GDM1 (cell line): ENCODE measurements at places on chromosomes 16 and 17.
A peak's percentile ranks its signal among the peaks of the same experiment; 100 is the strongest.

DNA sequence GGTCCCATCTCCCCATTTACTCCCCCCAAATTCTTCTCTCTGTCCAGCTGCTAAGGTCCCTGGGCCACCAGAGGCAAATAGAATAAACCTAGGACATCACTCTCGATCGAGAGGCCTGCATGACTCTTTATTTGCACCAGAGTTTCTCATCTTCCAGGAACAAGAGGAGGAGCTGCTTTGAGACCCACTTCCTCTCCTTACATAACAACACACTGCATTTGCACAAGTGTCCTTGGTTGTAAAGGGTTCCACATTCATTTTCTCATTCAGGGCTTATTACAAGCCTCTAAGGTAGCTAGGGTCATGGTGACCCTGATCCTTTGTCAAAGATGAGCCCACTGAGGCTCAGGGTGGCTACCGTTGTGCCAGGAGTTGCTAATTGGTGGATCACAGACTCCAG, 38.1 kb upstream of the RHOT1 start:
- no peak for DNase-seq

DNA sequence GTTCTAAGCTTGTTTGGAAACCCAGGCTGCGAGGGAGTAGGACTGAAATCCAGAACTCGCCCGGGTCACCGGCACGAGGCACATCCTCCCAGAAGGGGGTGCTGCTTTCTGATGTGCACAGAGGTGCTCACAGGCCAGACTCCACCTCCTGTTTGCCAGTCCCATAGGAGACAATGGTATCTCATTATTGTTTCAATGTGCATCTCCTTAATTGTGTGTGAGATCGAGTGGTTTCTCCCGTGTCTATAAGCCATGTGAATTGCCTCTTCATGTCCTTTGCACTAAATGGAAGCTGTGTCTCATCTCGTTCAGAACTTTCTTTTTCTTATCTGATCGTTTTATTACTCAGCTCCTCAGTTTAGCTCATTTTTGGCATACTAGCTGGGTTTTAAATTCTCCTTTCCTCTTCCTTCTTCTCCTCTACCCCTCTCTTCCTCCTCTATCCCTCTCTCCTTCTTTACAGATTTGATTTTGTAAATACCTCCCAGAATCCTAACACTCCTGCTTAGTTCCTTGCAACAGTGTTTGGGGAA, 32.1 kb upstream of the PRKCB start:
- DNase-seq: peak; percentile 54

DNA sequence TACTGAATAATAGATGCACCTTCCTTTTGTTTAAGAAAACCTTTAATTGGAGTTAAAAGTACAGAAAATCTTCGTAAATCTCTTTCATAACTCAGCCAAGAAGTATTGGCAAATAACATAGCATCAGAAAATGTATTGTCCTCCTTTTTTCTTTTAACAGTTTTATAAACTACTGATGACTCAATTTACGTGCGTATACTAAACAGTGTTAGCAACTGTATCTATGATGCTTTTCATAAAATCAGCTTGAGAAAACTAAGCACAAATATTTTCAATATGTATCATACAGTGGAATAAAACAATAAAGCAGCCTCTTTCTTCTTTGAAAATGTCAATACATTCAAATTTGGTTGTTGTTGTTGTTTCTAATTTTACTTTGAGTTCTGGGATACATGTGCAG, 88.6 kb downstream of the STXBP4 start:
- no peak for DNase-seq

- DNase-seq: no peak
Measured at GRCh38 chr16:82460766-82461165, 166.0 kb upstream of the CDH13 start.
